NCI-H1092 treated with DMSO at 0.1 percent for 48 hours (cell line): ENCODE measurements at places on chromosomes 2 and 18.

DNA sequence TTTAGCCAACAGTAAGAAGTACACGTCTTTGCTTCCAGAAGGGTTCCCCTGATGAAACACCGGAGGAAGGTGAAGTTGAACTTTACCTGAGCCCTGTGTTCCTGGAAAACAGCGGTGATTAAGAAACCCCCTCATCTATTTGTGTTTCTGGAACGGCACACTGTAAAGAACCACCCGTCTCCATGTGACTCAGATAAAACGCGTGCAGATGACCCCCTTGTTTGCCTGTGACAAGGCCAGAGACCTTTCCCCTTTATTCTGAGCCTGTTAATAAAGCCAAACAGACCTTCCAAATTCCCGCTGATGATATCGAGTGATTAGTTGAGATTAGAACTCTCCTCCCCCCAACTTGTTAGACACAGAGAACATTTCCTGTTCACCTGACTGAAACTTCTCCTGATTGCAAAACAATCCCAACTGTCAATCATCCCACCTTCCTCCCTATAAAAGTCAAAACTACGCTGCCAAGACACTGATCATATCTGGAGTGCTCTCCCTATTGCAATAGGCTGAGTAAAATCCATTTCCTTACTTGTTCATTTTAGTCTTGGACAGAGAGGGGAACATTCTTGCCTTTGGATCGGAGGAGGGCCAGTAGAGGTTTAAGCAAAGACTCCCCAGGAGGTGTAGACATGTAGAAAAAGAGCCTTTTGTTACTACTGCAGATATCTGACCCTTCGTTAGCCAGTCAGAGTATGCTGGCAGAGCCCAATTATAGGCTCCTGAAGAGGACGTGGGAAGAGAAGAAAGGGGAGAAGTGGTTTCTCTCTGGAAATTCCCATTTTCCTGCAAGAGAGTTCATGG, 914 bp upstream of the IWS1 start:
- no peak for DNase-seq

DNA sequence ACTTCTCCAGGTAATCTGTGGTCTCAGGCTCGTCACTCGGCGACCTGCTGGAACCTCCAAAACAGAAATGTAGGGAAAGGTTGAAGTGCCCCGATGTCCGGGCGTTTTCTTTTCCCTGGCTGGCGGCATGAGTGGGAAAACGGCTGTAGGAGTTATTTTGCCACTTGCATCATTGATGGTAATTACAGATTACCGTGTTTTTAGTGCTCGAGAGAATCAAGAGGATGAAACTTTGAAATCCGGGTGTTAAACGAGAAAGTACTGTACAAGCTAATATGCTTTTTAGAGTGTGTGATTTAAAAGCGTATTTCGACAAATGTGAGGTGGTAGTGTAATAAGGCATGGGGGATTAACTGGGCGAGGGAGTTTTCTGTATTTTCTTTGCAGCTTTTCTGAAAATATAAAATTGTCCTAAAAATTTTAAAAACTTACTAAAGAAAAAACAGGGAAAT, 819 bp downstream of the GRHL1 start:
- DNase-seq, result no peak

DNA sequence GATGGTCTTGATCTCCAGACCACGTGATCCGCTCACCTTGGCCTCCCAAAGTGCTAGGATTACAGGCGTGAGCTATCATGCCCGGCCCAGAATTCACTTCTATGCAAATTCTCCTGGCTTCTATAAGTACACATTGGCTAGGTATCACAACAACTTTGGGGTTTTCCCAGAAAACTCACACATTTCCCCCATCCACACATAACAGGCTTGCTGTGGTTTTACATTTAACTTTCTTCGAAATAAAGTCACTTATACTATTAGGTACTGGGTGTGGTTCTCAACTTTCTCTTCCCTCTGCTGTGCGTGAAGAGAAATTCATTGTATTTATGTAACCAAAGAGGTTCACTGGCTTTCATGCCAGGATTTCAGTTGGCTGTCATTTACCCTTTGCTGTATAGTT, 439.4 kb upstream of the CWC22 start:
- DNase-seq, result no peak

GRCh38 chr2:80527119-80527518, 222.6 kb upstream of the LRRTM1 start:
- no peak for DNase-seq

DNA sequence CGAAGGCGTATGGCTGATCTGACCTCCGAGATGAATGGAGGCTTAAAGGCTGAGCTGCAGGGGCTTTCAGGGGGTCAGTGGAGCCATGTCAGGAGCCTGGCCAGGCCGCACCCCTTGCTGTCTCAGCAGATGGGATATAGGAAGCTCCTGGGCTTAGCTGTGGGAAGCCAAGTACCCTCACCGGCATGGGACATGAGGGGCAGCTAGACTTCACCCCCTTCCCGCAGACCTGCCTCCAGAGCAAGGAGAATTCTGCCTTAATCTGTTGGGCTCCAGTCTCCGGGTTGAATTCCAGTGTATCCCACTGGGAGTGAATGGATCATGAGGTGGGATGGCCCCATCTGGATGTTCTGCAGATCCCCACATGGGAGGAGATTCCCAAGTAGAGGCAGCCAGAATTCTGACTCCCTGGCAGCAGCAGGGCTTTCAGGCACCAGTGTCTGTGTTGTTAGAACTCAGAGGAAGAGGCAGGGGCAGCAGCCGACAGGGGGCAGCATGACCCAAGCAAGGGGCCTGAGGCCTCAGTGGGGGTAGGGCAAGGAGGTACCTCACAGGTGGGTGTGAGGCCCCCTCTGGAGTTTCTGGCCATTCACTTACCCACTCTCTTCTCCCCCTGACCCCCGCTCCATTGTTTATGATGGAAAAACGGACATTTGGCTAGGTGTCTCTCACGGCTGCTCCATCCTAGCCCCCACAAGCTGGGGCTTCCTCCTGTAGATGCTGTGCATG, 19.1 kb downstream of the CAPG start:
- DNase-seq, result peak; percentile 6

GRCh38 chr2:47061944-47062678, 93.0 kb downstream of the STPG4 start:
- DNase-seq, result no peak

GRCh38 chr2:47405757-47406156, 2.8 kb downstream of the MSH2 start:
- DNase-seq, result no peak

- DNase-seq, result no peak
Observed at GRCh38 chr2:95059656-95060370, 34.3 kb downstream of the MAL start.

DNA sequence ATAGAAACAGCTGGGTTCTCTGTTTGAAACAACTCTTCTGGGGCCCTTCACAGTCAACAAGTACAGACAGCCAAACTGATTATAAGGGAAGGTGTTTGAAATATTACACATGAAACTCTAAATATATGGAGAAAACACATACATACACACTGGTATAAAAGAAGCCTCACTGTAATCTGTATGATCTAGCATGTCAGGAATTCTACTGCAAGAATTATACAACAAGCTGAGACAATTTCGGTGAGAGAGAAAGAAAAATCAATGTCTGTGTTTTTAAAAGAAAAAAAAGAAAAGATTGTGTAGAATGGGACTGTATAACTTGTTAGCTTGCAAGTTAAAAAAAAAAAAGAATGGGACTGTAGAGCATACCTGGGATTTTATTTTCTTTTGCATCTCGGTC, 26.3 kb downstream of the IRS1 start:
- DNase-seq, result no peak

- no peak for DNase-seq
Observed at GRCh38 chr2:162072181-162072702, 1.8 kb downstream of the DPP4 start.

GRCh38 chr2:7598402-7598801, 681.2 kb downstream of the RNF144A start:
- no peak for DNase-seq

GRCh38 chr2:12236136-12236844, 480.4 kb upstream of the TRIB2 start:
- no peak for DNase-seq

DNA sequence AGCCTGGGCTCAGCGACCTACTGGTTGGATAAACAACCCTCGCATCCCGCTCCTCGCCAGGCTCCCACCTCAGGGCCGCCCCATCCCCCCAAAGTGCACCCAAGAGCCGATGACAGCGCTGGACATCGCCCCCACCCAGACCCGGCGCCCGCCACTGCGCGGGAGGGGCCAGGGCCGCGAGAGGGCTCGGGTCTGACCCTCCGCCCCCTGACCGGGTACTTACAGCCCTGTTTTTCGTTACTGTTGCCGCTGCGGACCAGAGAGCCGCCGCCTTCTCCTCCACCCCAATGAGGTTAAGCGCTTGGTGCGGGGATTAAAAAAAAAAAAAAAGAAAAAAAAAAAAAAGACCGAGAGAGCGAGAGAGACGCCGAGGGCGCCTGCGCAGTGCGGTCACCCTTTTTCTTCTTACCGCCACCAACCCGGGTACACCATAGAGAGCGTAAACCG, at the start of gene CLASP1:
TSS of gene CLASP1 (minus strand) at position 314 of the 447 bp plus-strand sequence. CDS start 43,567 bp downstream, outside the sequence.
- DNase-seq, result no peak

GRCh38 chr2:12141618-12142258, 395.3 kb downstream of the LPIN1 start:
- no peak for DNase-seq

- no peak for DNase-seq
Observed at GRCh38 chr2:72602711-72603110, 223.1 kb downstream of the EXOC6B start.

- DNase-seq, result no peak
Observed at GRCh38 chr18:31102941-31103340, 720 bp upstream of the DSC2 start.

DNA sequence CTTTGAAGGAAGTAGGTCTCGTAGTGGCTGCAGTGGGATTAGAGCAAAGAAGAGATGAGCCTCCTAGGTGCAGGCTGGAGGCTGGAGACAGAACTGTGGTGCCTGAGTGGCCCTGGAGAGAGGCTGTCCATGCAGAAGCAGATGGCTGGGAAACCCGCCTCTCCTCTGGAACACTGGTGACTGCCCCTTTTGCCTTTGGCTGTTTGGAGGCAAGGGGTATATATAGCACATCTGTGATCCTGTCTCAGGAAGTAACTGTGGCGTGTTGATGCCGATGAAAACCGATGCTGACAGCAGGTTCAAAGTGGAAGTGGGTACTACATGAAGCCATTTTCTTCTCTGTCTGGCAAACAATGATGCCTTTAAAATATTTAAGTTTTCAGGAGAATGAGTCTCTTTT, 43.5 kb downstream of the SLC9A2 start:
- no peak for DNase-seq

DNA sequence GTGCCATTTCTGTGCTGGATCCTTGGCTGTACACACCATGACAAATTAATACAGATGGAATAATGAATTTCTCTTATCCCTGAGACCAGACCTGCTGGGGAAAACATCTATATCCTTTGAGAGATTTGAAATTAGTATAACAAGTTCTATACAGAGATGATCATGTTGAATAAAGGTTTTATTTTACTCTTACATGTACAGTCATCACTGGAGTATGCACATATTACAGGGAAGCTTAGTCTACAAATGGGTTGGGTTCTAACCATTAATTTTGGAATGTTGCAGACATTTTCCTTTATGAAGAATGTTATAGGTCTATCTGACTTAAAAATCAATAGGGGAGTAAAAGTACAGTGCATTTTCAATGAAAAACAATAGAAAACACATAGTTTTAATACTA, 29.9 kb upstream of the MMADHC start:
- DNase-seq, result no peak

DNA sequence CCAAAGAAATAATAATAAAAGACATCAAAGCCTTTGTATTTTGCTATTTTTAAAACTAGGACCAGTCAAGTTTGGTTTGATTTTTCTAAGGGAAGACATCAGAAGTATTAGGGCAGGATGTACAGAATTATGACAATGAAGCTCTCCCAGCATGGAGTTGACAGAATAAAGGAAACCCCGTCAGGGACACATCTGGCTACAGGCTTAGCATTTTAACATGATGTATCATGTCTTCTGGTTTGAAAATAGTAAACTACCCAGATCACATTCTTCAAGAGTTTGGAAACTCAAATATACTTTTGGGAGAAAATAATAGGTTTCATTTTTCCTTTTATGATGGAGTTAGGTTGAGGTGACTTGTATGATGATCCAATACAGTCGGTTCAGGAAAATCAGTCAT, 552.0 kb upstream of the CDH2 start:
- no peak for DNase-seq

GRCh38 chr2:62998949-62999348, 51.7 kb upstream of the OTX1 start:
- DNase-seq, result no peak

- no peak for DNase-seq
Observed at GRCh38 chr2:39492095-39492590, 55.1 kb upstream of the MAP4K3 start.

DNA sequence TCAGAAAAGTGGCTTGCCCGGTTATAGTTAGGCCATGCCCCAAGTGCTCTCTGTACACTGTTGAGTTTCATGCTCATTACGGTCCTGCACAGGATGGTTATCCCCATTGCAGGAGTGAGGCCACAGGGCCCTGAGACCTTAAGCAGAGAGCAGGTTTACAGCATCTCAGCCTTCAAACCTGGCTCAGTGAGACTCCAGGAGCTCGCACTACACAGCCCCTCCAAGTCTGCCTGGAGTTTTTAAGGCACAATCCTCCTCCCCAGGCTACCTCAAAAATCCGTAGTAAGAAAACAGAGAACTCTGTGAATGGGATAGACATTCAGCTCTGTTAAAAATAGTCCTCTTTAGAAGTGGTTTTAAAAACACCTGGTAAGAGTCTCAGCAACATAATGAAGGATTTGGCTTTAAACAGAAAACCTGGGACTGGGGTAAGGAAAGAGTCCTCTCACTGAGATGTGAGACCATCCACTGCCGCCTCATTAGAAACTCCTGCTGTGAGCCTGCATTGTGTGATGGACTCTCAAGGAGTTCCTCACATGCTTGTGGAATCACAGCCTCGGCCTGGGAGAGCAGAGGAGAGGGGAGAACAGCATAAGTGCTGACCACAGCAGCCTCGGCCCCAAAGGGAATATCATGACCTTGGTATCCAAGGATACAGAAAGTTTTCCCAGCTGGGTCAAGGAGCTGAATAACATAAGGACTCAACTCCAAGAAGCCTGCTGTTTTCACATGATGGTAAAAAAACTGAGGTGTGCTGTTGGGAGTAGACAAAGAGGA, 214.8 kb downstream of the ATAD2B start:
- no peak for DNase-seq

- no peak for DNase-seq
Observed at GRCh38 chr2:61221819-61222218, 59.8 kb downstream of the C2orf74 start.

DNA sequence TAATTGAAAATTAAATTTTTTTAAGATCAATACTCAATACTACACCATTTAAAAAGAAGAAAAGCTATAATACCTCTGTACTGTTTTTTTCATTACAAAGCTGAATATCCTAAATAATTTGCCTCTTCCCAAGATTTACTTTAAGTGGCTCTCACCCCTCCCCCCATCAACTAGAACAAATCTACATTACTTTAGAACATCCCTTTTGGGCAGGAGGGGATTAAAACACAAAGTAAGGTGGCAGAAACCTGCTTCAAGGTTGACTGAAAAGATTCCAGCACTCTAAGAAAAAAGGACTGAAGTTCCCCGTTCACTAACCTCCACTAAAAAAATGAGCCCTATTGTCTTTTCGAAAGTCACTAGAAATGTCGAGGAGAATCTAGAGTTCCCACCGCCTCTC, 42.3 kb downstream of the SLC38A11 start:
- DNase-seq, result no peak

GRCh38 chr18:48609820-48610815, 71.3 kb downstream of the CTIF start:
- no peak for DNase-seq

- DNase-seq, result no peak
Observed at GRCh38 chr2:10079870-10080535, at the start of gene CYS1. Gene CYS1, minus strand, starts transcription at chr2:10080411. Its CDS starts 188 bp downstream, at chr2:10080223.

- DNase-seq, result no peak
Observed at GRCh38 chr18:9679125-9679524, 29.0 kb upstream of the RAB31 start.

GRCh38 chr2:187877391-187877790, 323.2 kb upstream of the TFPI start:
- no peak for DNase-seq
